Uterus (tissue), 4 donors: ENCODE measurements at places on chromosomes 6 and 20.

DNA sequence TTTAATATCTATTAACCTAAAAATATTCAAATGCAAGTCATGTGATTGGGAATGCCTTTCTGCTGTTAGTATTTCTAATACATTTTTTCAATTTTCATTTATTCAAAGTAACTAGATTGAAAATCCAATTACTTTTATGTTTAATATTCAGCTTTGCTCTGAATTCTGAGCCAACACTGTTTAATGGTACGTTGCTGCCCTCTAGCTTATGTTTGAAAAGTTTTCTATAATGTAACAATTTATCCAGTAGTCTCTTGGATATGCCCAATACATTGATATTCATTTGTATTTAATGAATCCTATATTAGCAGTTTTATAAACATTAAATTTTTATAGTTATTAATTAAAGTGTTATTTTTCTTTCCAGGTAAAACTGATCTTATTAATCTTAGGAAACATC is 47.4 kb downstream of the LGSN start:
- no peaks in the 10 kb centered on the region for H3K4me1 ChIP-seq
- DNase-seq: no peak
- H3K4me3 ChIP-seq: no peak overlapping the region
- no peaks in the 10 kb centered on the region for H3K27me3 ChIP-seq
- no peak overlapping the region for H3K27ac ChIP-seq
- H3K36me3 ChIP-seq: no peaks in the 10 kb centered on the region

- no peak overlapping the region for H3K27ac ChIP-seq
- H3K4me3 ChIP-seq: no peak overlapping the region
- H3K36me3 ChIP-seq: no peaks in the 10 kb centered on the region
- no peaks in the 10 kb centered on the region for H3K4me1 ChIP-seq
- H3K27me3 ChIP-seq: no peaks in the 10 kb centered on the region
These were observed 100.8 kb downstream of the FAM217A start for GRCh38 chr6:3977875-3978711.

- H3K27ac ChIP-seq: no peak overlapping the region
- H3K27me3 ChIP-seq: no peaks in the 10 kb centered on the region
- H3K4me1 ChIP-seq: no peaks in the 10 kb centered on the region
- H3K36me3 ChIP-seq: no peaks in the 10 kb centered on the region
These were observed 112.3 kb downstream of the MAN1A1 start for GRCh38 chr6:119237177-119237715.

- no peak overlapping the region for H3K4me3 ChIP-seq
- no peaks in the 10 kb centered on the region for H3K27me3 ChIP-seq
- no peak overlapping the region for H3K27ac ChIP-seq
- H3K36me3 ChIP-seq: no peaks in the 10 kb centered on the region
These were observed 4.9 kb downstream of the BMP6 start for GRCh38 chr6:7730784-7731227.

DNA sequence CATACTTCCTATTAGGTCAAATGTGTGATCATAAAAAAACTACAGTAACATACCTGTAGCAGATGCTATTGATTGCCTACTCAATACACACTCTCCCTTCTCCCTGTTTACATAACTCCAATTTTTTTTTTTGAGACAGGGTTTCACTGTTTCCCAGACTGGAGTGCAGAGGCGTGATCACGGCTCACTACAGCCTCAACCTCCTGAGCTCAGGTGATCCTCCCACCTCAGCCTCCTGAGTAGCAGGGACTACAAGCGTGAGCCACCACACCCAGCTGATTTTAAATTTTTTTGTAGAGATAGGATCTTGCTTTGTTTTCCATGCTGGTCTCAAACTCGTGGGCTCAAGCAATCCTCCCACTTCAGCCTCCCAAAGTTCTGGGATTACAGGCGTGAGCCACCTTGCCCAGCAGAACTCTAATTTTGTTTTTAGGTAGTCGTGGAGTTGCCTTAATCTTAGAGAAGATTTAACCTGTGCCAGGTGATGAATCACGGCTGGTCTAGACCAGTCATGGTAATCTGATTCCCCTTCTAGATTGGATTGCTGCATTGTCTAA is 14.0 kb upstream of the KIF3B start:
- H3K27me3 ChIP-seq: no peaks in the 10 kb centered on the region
- no peak overlapping the region for H3K4me3 ChIP-seq
- H3K27ac ChIP-seq: no peak overlapping the region
- no peak for DNase-seq
- H3K36me3 ChIP-seq: no peaks in the 10 kb centered on the region

DNA sequence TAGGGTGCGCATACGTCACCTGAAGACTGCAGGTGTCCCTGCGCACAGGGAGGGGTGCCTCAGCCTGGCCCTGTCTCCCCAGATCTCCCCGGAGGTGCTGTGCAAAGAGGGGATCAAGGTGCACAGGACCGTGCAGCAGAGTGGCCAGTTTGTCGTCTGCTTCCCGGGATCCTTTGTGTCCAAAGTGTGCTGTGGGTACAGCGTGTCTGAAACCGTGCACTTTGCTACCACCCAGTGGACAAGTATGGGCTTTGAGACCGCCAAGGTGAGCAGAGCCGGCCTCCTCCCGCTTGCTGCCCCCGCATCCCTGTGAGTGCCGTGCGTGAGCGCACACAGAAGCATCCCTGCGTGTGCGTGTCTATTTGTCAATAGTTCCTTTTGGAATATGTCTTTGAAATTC is 150.7 kb downstream of the DTNBP1 start:
- no peaks in the 10 kb centered on the region for H3K4me1 ChIP-seq
- H3K27me3 ChIP-seq: no peaks in the 10 kb centered on the region
- DNase-seq: no peak
- H3K4me3 ChIP-seq: no peak overlapping the region
- no peaks in the 10 kb centered on the region for H3K36me3 ChIP-seq
- H3K27ac ChIP-seq: no peak overlapping the region

DNA sequence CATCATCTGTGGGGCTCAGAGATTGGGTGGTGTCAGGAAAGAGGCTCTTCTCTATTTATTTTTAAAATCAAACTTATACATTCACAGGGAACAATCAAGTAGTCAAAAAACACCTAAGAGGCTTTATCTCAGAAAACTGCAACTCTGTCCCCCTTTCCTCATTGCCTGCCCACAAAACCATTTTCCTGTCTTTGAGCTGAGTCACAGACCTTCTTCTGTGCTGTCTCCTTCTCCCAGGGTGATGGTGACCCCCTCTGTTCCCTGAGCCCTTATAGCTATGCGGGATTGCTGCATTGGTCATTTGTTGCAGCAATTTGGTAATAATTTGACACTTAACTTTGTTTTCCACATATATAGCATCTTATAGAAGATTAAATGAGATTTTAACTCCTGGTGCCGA is 195.2 kb upstream of the PROKR2 start:
- no peaks in the 10 kb centered on the region for H3K27me3 ChIP-seq
- H3K4me1 ChIP-seq: no peaks in the 10 kb centered on the region
- no peak overlapping the region for H3K4me3 ChIP-seq
- DNase-seq: no peak
- no peak overlapping the region for H3K27ac ChIP-seq
- no peaks in the 10 kb centered on the region for H3K36me3 ChIP-seq

DNA sequence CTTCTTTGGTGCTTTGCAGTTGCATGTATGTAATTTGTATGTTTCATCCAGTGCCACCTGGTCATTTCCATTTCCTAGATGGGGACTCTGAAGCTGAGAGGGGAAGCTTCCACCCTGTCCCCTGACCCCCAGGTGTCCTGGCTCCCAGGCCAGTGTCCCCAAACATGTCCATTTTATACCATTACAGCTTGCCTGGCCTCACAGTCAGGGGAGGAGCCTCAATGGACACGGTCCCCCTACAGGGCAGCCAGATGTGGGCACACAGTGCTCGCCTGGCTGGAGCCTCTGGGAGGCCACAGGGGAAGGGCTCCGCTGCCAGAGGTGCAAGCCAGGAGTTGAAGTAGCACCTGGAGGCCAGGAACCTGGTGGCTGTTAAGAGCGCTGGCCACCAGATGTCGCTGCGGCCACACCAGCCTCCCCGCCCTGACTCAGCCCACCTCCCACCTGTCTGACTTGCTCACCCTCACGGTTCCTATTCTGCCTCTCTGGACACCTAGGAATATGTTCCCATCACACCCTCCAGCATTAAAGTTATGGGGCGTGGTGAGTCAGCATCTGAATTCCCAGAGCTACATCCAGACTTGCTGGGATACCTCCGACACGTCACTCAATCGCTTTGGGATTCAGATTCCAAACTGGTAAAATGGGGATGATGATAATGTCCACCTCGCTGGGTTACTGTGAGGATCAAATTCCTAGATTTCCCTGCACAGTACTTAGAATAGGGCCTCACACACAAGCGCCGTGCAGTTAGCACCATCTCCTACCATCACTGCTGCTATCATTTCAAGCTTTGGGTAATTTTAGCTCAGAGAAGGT is 107.4 kb downstream of the SULF2 start:
- peak; percentile 59 for DNase-seq
- no peaks in the 10 kb centered on the region for H3K27me3 ChIP-seq
- H3K36me3 ChIP-seq: no peaks in the 10 kb centered on the region
- H3K27ac ChIP-seq: no peak overlapping the region

GRCh38 chr6:154543628-154544027 is 33.1 kb upstream of the CNKSR3 start:
- H3K27ac ChIP-seq: no peak overlapping the region
- H3K4me1 ChIP-seq: no peaks in the 10 kb centered on the region
- H3K4me3 ChIP-seq: no peak overlapping the region
- DNase-seq: no peak
- H3K36me3 ChIP-seq: no peaks in the 10 kb centered on the region

GRCh38 chr6:122347280-122347679 is 52.2 kb upstream of the HSF2 start:
- H3K27me3 ChIP-seq: no peaks in the 10 kb centered on the region
- no peaks in the 10 kb centered on the region for H3K4me1 ChIP-seq
- no peak overlapping the region for H3K4me3 ChIP-seq

DNA sequence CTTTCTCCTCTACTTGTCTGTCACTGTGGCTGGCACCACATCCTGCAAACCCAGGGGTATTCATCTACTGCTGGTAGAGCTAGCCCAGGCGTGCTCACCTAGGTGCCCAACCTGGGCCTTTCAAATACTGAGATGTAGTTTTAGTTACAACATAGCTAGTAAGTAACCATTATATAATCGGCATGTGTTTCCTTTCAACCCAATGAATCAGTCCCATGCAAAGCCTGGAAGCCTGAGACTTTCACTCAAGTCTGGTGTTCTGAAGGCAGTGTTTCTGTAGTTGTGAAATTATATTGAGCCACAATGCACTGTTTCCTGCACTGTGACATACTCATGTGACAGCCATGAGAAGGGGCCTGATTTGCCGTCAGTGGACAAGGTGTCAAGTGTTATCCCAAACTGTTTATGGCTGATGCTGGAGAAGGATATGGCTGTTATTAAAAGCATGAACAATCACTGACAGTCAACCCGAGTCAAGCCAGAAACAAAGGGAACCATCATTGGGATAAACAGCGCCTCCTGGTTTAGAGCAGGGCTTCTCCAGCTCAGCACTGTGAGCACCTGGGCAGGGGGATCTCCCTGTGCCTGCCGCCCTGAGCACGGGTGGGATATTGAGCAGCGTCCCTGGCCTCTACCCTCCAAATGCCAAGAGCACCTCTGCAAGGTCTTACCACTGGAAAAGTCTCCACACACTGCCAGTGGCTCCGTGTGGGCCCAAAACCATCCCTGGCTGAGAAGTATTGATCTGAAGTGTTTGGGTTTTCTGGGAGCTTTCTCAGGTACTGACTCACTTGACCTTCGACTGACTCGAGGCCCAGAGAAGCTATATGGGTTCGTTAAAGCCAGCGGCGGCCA is 1.6 kb downstream of the PSMA7 start:
- H3K27ac ChIP-seq: peak overlapping the region; percentile 94
- no peaks in the 10 kb centered on the region for H3K27me3 ChIP-seq
- H3K4me1 ChIP-seq: peaks cover 21% of the 10 kb centered on the region

- H3K27me3 ChIP-seq: no peaks in the 10 kb centered on the region
- no peak overlapping the region for H3K4me3 ChIP-seq
- H3K36me3 ChIP-seq: no peaks in the 10 kb centered on the region
- H3K4me1 ChIP-seq: no peaks in the 10 kb centered on the region
- H3K27ac ChIP-seq: no peak overlapping the region
These were observed 66.9 kb downstream of the COL19A1 start for GRCh38 chr6:69933239-69933638.

GRCh38 chr6:91198588-91199255 is 611.9 kb upstream of the MAP3K7 start:
- DNase-seq: no peak
- H3K27me3 ChIP-seq: no peaks in the 10 kb centered on the region
- no peaks in the 10 kb centered on the region for H3K4me1 ChIP-seq
- H3K4me3 ChIP-seq: no peak overlapping the region

- H3K36me3 ChIP-seq: no peaks in the 10 kb centered on the region
- H3K27ac ChIP-seq: no peak overlapping the region
- no peaks in the 10 kb centered on the region for H3K27me3 ChIP-seq
These were observed 119.2 kb downstream of the SYCP2 start for GRCh38 chr20:59813948-59814839.

GRCh38 chr6:3433005-3433404 is 23.8 kb downstream of the SLC22A23 start:
- no peaks in the 10 kb centered on the region for H3K4me1 ChIP-seq
- no peaks in the 10 kb centered on the region for H3K36me3 ChIP-seq
- H3K4me3 ChIP-seq: no peak overlapping the region
- no peak for DNase-seq

- H3K27me3 ChIP-seq: no peaks in the 10 kb centered on the region
- no peaks in the 10 kb centered on the region for H3K36me3 ChIP-seq
- H3K27ac ChIP-seq: no peak overlapping the region
These were observed 46.3 kb downstream of the TULP4 start for GRCh38 chr6:158358450-158359077.

GRCh38 chr6:57108691-57109090 is 18.7 kb downstream of the ZNF451 start:
- H3K27ac ChIP-seq: no peak overlapping the region
- no peaks in the 10 kb centered on the region for H3K4me1 ChIP-seq
- no peaks in the 10 kb centered on the region for H3K36me3 ChIP-seq
- H3K4me3 ChIP-seq: no peak overlapping the region
- no peaks in the 10 kb centered on the region for H3K27me3 ChIP-seq
- no peak for DNase-seq

DNA sequence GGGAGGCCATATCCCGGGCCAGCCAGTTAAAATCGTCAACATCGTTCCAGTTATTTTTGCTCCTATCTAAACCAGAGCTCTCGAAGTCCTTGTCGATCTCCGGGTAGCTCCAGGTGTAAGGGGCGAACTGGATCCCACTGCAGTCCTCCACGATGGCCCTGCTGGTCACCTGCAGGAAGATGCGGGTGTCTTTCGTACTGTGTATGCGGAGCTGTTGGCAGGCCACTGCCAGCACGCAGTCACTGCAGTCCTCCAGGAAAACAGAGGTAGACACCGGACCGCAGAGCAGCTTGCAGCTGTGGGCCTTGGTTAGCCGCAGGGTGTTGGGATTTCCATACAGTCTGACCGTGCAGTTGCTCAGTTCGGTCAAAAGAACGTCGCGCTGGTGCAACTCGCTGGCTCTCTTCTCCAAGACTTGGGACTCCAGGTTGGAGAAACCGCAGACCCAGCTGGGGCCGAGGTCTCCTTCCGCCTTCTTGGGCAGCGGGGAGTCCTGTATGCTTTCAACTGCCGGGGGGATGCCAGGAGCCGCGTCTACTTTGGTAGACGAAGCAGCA is 742 bp downstream of the TBCC start:
- no peaks in the 10 kb centered on the region for H3K27me3 ChIP-seq
- peaks cover 9% of the 10 kb centered on the region for H3K4me1 ChIP-seq
- peak overlapping the region; percentile 85 for H3K27ac ChIP-seq
- no peaks in the 10 kb centered on the region for H3K36me3 ChIP-seq
